ENCODE measurements at places on chromosomes 7 and 10.

- no peak overlapping the region for H3K27ac ChIP-seq
- H3K27me3 ChIP-seq: no peaks in the 10 kb centered on the region
- DNase-seq: no peak
- no peak overlapping the region for H3K4me3 ChIP-seq
- H3K36me3 ChIP-seq: no peaks in the 10 kb centered on the region
Measured at GRCh38 chr10:104437226-104437625, 83.6 kb downstream of the CFAP58 start.

DNA sequence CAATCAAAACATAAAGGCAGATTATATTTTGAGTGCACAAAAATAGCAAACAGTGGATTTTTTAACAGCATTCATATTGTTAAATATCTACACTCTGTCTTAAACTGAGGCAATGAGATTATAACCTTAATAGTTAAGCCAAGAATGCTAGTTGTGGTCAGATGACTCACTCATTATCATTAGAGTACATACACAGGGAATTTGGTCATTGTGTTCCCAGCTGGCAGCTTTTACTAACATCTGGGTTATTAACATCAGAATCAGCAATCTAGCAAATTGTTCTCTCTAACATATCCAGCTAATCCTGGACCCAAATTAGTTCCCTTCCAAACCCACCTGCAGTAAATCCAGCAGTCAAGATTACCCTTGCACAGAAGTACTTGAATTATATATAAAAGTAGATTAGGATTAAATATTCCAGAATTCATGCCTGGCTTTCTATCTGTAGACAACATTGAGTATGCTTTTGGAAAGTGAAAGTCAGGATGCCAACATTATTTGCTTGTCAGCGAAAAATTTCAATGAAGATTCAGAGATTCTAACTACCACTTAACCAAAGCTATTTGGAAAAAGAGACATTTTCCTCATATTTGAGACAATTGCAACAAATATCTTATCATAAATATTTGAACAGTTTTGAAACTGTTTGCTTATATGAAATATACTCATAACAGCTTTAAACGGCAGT is 1035.6 kb upstream of the PHF14 start:
- no peaks in the 10 kb centered on the region for H3K27me3 ChIP-seq
- H3K27ac ChIP-seq: no peak overlapping the region
- no peaks in the 10 kb centered on the region for H3K4me1 ChIP-seq
- no peaks in the 10 kb centered on the region for H3K36me3 ChIP-seq
- no peak overlapping the region for H3K4me3 ChIP-seq
- DNase-seq: no peak

DNA sequence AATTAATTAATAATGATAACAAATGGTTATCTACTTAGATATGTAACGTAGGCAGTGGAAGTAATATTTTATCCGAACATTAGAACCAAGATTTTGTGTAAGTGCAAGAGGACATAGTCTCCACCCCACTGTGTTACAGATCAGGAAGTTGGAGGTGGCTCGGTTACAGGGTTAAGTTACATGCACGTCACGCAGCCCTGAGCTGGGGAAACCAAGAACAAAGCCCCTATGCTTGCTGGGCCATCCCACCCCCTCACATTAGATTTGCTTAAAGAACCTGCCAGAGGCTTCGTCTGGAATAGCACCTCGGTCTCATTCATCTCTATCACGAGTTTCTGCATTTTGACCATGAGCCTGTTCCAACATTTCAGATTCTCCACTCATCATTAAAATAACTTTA is 214.1 kb downstream of the ADARB2 start:
- H3K36me3 ChIP-seq: no peaks in the 10 kb centered on the region
- no peaks in the 10 kb centered on the region for H3K4me1 ChIP-seq
- no peak overlapping the region for H3K27ac ChIP-seq
- no peak overlapping the region for H3K4me3 ChIP-seq

- DNase-seq: no peak
- H3K27me3 ChIP-seq: no peaks in the 10 kb centered on the region
- H3K4me3 ChIP-seq: no peak overlapping the region
- peaks cover 24% of the 10 kb centered on the region for H3K4me1 ChIP-seq
- H3K36me3 ChIP-seq: no peaks in the 10 kb centered on the region
Measured at GRCh38 chr7:1940863-1941262, 270.8 kb downstream of the ELFN1 start.

DNA sequence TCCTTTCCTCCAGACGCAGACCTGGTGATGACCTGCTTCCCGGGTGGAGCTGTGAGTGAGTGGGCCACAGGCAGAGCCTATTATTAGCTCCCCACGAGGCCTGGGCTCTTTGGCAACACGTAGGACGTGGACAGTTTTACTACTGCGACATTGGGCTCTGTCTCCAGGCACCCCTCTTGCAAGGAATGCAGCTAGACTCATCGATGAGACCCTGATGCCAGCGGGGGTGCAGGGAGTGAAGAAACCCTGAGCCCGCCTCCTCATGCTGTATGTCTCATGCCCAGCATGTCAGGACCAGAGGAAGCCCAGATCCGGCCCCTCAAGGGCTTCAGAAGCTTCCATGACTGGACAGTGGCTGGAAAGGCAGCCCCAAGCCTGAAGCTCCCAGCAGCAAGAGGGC is 161.9 kb downstream of the TCERG1L start:
- H3K27ac ChIP-seq: no peak overlapping the region
- no peak for DNase-seq
- no peak overlapping the region for H3K4me3 ChIP-seq
- peaks cover 7% of the 10 kb centered on the region for H3K4me1 ChIP-seq
- H3K36me3 ChIP-seq: no peaks in the 10 kb centered on the region

GRCh38 chr7:42574685-42575084 is 337.2 kb downstream of the C7orf25 start:
- H3K4me1 ChIP-seq: peaks cover 22% of the 10 kb centered on the region
- H3K36me3 ChIP-seq: no peaks in the 10 kb centered on the region
- no peak overlapping the region for H3K27ac ChIP-seq
- no peak for DNase-seq
- H3K27me3 ChIP-seq: no peaks in the 10 kb centered on the region

- H3K27me3 ChIP-seq: no peaks in the 10 kb centered on the region
- no peak overlapping the region for H3K4me3 ChIP-seq
- no peak overlapping the region for H3K27ac ChIP-seq
- H3K4me1 ChIP-seq: no peaks in the 10 kb centered on the region
- no peak for DNase-seq
- H3K36me3 ChIP-seq: no peaks in the 10 kb centered on the region
Measured at GRCh38 chr10:77699080-77699645, 61.6 kb upstream of the KCNMA1 start.

DNA sequence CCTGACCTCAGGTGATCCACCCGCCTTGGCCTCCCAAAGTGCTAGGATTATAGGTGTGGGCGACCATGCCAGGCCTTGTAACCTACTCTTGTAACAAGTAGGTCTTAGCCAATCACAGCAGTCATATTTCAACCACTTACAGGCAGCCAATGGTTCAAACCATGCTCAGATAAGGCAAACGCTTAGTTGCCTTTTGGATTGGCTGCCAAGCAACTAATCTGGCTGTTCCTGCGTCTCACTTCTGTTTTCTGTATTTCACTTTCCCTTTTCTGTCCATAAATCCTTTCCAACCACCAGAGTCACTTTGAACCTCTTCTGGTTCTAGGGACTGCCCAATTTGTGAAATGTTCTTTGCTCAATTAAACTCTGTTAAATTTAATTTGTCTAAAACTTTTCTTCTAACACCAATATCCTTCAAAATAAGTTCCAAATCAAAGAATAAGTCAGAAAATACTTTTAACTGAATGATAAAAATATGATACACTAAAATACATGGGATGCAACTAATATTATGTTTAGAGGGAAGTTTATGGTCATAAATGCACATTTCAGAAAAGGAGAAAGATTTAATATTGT is 19.1 kb upstream of the PRF1 start:
- no peaks in the 10 kb centered on the region for H3K36me3 ChIP-seq
- DNase-seq: no peak
- H3K4me3 ChIP-seq: no peak overlapping the region
- H3K27ac ChIP-seq: no peak overlapping the region
- peaks cover 3% of the 10 kb centered on the region for H3K4me1 ChIP-seq
- no peaks in the 10 kb centered on the region for H3K27me3 ChIP-seq

GRCh38 chr10:5376450-5376849 is 11.7 kb downstream of the UCN3 start:
- H3K27me3 ChIP-seq: no peaks in the 10 kb centered on the region
- no peak overlapping the region for H3K27ac ChIP-seq
- no peak overlapping the region for H3K4me3 ChIP-seq
- DNase-seq: no peak
- no peaks in the 10 kb centered on the region for H3K4me1 ChIP-seq

- peak overlapping the region; percentile 100 for H3K27ac ChIP-seq
- peaks cover 28% of the 10 kb centered on the region for H3K4me1 ChIP-seq
- H3K36me3 ChIP-seq: no peaks in the 10 kb centered on the region
- H3K4me3 ChIP-seq: no peak overlapping the region
Measured at GRCh38 chr10:68327889-68328786, 3.7 kb upstream of the HNRNPH3 start.

- H3K27ac ChIP-seq: no peak overlapping the region
- H3K4me1 ChIP-seq: peaks cover 9% of the 10 kb centered on the region
- no peaks in the 10 kb centered on the region for H3K27me3 ChIP-seq
Measured at GRCh38 chr10:3834947-3835346, 49.9 kb upstream of the KLF6 start.

DNA sequence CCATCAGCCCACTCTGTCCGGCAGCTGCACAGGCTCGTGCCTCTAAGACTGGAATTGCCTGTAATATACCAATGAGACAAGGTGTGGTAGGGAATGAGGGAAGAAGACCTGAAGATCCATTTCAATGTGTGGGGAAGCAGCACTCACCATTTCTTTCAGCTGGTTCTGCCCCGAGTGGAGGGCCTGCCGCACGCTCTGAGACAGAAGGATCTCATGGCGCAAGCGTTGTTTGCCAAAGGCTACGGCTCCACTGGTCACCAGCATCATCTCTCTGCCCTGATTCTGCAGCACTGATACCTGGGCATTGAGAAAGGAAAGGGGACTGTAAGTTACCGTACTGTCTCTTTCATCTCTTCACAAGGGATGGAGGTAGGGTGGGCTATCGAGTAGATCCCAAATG is 19.4 kb downstream of the ALDH18A1 start:
- H3K27ac ChIP-seq: no peak overlapping the region
- H3K27me3 ChIP-seq: no peaks in the 10 kb centered on the region
- no peaks in the 10 kb centered on the region for H3K4me1 ChIP-seq
- H3K4me3 ChIP-seq: no peak overlapping the region
- H3K36me3 ChIP-seq: no peaks in the 10 kb centered on the region
- no peak for DNase-seq

DNA sequence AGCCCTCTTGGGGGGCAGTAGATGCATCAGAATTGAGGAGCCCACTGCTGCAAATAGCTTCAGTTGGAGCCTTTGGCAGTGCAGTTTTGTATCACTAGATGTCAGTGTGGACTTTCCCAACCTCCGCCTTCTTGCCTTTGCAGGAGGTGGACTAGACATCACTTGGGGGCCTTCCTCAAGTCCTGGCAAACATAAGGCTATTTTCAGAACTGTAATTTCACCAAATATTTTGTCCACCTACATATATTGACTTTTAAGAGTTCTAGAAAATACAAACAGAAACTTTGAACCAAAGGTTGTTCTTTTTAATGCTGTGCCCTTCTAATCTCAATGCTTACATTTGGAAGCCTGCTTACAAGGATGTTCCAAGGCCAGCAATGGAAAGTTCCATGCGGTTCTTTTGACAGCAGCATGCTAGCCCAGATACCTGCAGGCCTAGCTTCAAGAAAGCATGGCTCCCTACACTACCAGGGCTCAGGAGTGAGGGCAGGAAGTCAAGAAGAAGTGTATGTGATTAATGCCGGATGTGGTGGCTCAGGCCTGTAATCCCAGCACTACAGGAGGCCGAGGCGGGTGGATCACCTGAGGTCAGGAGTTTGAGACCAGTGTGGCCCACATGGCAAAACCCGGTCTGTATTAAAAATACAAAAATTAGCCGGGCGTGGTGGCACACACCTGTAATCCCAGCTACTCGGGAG is 8.0 kb upstream of the ZNRF2 start:
- H3K27me3 ChIP-seq: no peaks in the 10 kb centered on the region
- no peak for DNase-seq
- no peaks in the 10 kb centered on the region for H3K4me1 ChIP-seq
- H3K36me3 ChIP-seq: no peaks in the 10 kb centered on the region
- H3K27ac ChIP-seq: no peak overlapping the region

DNA sequence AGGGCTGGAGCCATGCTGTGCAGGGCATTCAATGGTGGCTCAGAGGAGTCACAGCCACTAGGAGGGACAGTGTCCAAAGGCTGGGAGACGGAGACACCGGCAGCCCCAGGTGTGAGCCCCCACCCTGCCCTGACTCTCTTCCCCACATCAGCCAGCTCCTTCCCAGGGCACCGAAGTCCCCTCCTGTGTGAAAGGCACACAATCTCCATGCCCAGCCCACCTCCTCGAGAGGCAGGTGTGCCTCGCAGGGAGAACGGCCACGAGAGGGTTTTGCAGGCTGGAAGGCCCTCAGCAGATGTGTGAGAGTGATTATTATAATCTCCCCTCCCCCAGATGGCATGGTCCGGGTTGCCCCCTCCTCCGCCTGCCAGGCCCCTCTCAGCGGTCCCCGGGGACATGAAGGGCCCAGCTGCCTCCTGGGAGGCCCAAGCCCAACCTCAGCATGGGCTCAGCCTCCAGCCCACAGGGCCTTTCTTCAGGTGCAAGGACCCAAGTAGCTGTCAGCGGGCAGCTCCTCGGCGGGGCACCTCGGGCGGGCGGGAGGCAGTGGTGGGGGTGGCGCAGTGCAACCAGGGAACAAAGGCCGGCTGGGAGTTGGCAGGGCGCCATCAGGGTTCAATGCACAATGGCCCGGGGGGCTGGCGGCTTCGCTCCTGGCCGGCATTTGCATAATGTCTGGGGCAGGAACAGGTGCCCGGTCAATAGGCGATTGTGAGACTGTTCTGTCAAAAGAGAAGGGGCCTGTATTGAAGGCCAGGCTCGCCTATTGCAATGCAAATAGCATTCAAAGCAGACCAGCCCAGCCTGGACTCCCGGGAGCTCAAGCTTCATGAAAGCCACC is 155.3 kb upstream of the ZMIZ1 start:
- no peak for DNase-seq
- H3K36me3 ChIP-seq: no peaks in the 10 kb centered on the region
- no peaks in the 10 kb centered on the region for H3K4me1 ChIP-seq
- H3K27ac ChIP-seq: no peak overlapping the region

DNA sequence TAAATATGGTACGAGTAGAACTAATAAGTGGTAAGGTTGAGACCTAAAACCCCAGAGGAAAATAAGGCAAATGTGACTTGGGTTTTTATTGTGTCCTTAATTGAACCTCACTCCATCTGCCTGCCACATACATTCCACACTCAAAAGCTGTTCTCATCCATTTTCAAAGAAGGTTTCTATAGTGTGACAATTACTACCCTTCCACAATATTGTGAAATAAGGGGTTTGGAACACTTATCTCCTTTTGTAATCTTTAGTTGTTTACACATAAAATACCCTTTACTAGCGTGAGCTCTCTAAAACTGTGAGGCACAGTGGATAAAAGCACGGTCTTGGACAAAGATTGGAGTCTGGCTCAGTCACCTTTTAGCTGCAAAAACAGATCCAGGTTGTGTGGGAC is 166.6 kb downstream of the THSD7A start:
- no peak overlapping the region for H3K4me3 ChIP-seq
- no peaks in the 10 kb centered on the region for H3K4me1 ChIP-seq
- no peaks in the 10 kb centered on the region for H3K36me3 ChIP-seq
- no peak overlapping the region for H3K27ac ChIP-seq
- no peak for DNase-seq
